ENCODE measurements at places on chromosomes 5 and 9. TPM values are rescaled to one million over a fixed set of nuclear protein-coding genes. Genes with fewer than 3 reads are reported as not detected.

The OR1L6 gene
- not detected for total RNA-seq

The CSF2 gene
- total RNA-seq, result not detected

The ANKRD34B gene
- total RNA-seq, result not detected

The C1QTNF3 gene
- 7.0 TPM for total RNA-seq

The GPRIN1 gene
- 1.1 TPM for total RNA-seq

The ZDHHC11 gene
- total RNA-seq, result 23.2 TPM

The GRIN3A gene
- not detected for total RNA-seq
